ENCODE measurements at places on chromosomes 1 and 21. TPM values are rescaled to one million over a fixed set of nuclear protein-coding genes. Genes with fewer than 3 reads are reported as not detected.

DNA sequence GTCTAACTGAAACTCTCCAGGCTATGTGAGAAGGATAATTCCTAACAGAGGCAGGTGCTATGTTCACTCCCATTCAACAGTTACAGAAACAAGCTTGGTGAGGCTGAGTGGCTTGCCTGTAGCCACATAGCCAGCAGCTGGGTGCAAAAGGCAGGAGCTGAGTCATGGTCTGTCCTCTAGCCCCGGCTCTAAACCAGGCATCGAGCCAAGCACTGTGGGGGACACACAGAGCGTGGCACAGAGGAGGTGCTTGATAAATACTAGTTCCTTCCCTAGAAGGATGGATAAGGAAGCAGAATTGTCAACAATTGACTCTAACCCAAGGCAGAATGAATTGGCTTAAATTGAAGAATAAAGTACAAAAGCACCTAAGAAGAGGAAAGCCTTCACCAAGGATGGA lies 10.4 kb upstream of the KCNA2 start:
- no peak overlapping the region for H3K27ac ChIP-seq
- DNase-seq, result no peak
- H3K4me1 ChIP-seq, result peaks cover 24% of the 10 kb centered on the region
- H3K27me3 ChIP-seq, result peaks cover 64% of the 10 kb centered on the region
- H3K4me3 ChIP-seq, result no peak overlapping the region
- no peaks in the 10 kb centered on the region for H3K36me3 ChIP-seq

Gene NT5C1A
- polyA plus RNA-seq, result not detected

DNA sequence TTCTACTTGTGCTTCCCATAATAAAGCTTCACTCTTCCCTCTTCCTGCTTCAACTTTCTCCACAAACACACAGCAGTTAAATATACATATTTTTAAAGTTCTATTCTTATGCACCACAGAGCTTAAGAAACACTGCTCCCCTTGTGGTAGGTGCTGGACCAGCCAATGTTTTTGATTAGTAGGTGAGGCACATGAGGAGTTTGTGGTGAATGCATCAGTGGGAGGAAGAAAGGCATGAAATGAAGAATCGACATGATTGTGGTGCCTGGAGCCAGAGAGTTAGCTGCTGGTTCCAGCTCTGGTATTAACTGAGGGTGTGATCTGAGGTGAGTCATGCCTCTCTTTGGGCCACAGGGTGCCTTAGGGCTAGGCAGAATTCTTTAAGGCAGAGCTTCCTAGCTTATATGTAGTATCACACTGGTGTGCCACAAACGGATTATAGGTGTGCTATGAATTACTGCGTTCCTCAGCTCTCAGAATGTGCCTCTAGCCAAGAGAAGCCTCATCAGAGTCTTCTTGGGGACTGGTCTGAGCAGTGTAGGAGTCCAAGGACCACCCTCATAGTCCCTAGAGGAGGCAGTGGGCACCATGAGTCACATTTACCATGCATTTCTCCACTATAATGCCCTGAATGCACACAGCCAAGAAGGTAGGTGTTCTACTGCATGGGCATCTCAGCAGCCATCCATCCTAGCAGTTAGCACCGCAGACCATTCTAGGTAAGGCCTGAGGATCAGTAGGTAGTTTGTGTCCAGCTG lies 97.4 kb upstream of the SGIP1 start:
- no peaks in the 10 kb centered on the region for H3K4me1 ChIP-seq
- peak; percentile 11 for DNase-seq
- no peaks in the 10 kb centered on the region for H3K36me3 ChIP-seq
- H3K4me3 ChIP-seq, result no peak overlapping the region
- H3K27ac ChIP-seq, result no peak overlapping the region

DNA sequence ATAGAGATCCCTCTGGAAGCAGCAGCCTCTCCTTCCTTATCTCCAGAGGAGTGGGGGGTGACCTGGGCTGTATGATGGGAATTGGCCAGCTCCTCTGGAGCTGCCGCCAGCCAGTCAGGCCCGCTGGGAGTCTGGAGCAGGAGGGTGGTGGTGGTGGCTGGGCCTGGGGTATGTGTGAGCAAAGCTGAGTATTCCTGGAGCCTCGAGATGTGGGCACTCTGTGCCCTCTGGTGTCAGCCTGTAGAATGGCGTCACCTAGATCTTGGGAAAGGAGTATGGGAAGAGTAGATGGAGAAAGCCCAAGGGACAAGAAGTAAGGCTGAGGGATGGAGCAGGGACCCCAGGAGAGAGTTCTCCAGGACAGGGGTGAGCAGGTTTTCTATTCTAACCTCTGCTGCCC lies 16.0 kb downstream of the VANGL2 start:
- peaks cover 20% of the 10 kb centered on the region for H3K36me3 ChIP-seq
- H3K27ac ChIP-seq, result no peak overlapping the region
- H3K4me1 ChIP-seq, result peaks cover 15% of the 10 kb centered on the region
- no peak overlapping the region for H3K4me3 ChIP-seq
- no peak for DNase-seq
- H3K27me3 ChIP-seq, result no peaks in the 10 kb centered on the region

Gene NPHS2
- polyA plus RNA-seq, result 0.02 TPM

Gene MSH4
- polyA plus RNA-seq, result 0.89 TPM

- H3K36me3 ChIP-seq, result no peaks in the 10 kb centered on the region
- H3K4me1 ChIP-seq, result peaks cover 6% of the 10 kb centered on the region
- H3K27ac ChIP-seq, result no peak overlapping the region
Measured at GRCh38 chr21:38740090-38740489, 65.6 kb upstream of the ETS2 start.

Gene IRF6
- polyA plus RNA-seq, result 39.9 TPM

DNA sequence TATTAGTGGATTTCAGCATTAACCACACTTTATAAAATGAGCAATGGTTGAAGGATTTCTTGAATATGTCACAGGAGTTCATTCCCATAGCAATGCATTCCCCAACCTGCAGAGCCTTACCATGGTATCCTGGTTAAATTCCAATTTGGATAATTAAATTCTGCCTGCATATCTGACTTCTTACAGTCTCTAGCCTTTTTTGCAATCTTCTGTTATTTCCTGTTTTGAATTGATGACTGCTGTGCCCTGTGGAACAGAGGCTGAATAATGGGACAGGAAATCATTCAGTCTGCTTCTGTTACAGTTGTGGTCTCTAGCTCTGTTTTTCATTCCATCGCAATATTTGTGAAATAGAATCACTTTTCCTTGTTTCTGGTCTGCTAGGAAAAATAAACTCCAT lies 1823.9 kb downstream of the PLA2G4A start:
- no peaks in the 10 kb centered on the region for H3K4me1 ChIP-seq
- no peaks in the 10 kb centered on the region for H3K36me3 ChIP-seq
- DNase-seq, result no peak
- H3K27ac ChIP-seq, result no peak overlapping the region
